ENCODE measurements at places on chromosomes 3 and 15.
A peak's percentile ranks its signal among the peaks of the same experiment; 100 is the strongest.

DNA sequence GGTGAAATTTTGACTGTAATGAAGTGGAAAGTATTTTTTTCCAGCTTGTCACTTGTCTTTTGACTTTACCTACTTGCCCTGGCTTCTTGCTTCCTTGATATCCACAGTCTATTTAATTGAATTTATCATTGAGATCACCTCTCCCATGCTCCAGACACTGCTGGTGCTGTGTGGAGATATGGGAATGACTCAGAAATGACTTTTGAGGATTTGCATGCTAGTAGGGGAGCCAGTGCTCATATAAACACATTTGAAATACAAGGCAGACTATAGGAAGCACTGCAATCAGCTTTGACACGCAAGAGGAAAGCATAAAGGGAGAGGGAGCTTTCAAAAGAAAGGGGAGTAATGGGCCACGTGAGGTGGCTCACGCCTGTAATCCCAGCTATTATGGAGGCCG, 7.3 kb upstream of the TRPM1 start:
- no peak for DNase-seq

GRCh38 chr3:197367081-197367780, 68.8 kb upstream of the DLG1 start:
- DNase-seq = peak; percentile 92

- no peak for DNase-seq
These were observed 28.8 kb downstream of the ETFA start for GRCh38 chr15:76282465-76282864.

GRCh38 chr15:87419344-87419743, 837.2 kb downstream of the NTRK3 start:
- no peak for DNase-seq

DNA sequence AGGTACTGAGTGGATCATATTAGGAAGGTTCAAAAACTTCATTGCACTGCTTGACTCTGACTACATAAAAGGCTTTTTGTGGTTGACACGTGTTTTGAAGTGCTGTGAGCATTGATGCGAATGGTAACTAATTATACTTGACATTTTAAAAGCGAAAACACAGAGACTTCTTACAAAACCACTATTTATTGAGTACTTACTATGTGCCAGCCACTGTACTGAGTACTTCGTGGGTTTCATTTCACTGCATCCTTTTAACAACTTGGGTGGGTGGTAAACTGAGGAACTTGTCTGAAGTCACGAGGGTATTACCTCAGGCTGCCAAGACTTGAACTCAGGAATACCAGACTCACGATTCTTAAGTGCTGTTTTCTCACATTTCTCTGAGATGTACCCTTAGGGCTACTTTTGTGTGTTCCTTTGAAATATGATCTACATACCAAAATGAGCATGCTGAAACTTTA, 45.3 kb upstream of the PPP4R2 start:
- DNase-seq = no peak

DNA sequence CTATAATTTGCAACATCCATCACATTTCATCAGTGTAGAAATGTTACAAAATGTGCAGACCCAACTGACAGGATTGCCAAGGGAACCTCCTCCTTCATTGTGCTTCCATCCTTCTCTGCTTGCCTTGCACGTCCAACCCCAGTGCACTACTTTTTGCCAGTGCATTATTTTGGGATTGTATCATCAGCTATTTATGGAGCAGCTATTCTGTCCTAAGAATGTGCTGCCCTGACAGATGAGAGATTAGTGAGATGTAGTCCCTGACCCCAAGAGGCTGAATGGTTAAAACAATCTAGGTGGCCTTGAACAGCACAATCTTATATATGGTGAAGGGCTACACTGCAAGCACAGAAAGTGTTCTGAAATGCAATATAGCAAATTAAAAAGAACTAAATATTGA, 935.8 kb downstream of the IGSF11 start:
- no peak for DNase-seq

- no peak for DNase-seq
These were observed 44.0 kb downstream of the RHCG start for GRCh38 chr15:89452330-89452836.

- no peak for DNase-seq
These were observed 27.3 kb downstream of the ARL8B start for GRCh38 chr3:5149306-5149880.

DNA sequence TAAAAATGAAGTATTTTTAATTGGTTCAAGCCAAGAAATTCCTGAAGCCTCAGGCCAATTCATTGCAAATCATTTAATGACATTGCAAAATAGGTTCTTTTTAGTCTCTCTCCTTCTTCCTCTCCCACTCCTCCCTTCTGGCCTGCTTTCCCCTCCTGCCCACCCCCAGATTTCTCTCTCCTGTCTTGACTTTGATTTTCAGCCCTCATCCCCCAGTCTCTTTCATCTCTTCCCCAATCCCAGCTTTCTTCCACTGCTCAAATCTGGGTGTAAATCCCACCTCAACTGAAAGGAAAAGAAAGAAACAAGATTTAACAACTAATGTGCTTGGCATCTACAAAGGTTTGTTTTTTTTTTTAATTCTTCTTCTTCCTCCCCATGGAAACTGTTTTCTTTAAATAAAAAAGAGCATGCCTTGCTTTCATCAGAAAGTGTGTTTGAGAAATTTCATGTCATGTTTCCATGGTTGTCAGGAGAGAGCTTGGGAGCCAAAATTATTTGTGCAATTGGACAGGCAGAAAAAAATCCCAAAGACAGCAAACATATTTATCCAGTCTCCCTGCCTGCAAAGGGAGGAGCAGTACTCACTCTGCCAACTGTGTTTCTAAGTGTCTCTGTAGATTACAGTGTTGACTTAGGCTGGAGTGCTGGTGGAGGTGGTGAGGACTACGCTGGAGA, 50.4 kb downstream of the BOC start:
- peak; percentile 4 for DNase-seq

GRCh38 chr3:68018275-68018674, 363.9 kb upstream of the SUCLG2 start:
- peak; percentile 0 for DNase-seq

GRCh38 chr3:119073258-119074001, 38.8 kb upstream of the IGSF11 start:
- DNase-seq = no peak

Measured in DMS53 (cell line).